ENCODE measurements at places on chromosomes 11 and 22. TPM values are rescaled to one million over a fixed set of nuclear protein-coding genes. Genes with fewer than 3 reads are reported as not detected.

GRCh38 chr22:48881326-48881980 is 946.2 kb downstream of the BRD1 start:
- H3K4me1 ChIP-seq: no peaks in the 10 kb centered on the region
- peaks cover 4% of the 10 kb centered on the region for H3K27me3 ChIP-seq
- H3K36me3 ChIP-seq: no peaks in the 10 kb centered on the region
- no peak for DNase-seq
- no peak overlapping the region for H3K27ac ChIP-seq

DNA sequence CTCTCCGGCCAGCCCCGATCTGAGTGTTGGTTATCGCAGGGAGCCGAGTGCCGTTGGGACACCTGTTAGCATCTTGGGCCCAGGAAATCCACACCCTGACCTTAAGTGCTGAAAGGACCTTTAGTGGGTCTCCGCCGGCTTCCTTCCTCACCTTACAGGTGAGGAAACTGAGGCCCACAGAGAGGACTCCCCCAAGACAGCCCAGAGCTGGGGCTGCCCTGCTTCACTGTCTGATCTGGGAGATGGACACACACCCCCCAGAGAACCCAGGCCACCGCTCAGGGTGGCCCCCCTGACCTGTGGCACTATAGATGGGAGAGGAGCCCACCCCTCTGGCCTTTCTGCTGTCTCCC is 73.6 kb downstream of the FBLN1 start:
- peaks cover 12% of the 10 kb centered on the region for H3K27me3 ChIP-seq
- H3K27ac ChIP-seq: no peak overlapping the region
- H3K4me3 ChIP-seq: no peak overlapping the region
- no peaks in the 10 kb centered on the region for H3K4me1 ChIP-seq
- H3K36me3 ChIP-seq: no peaks in the 10 kb centered on the region
- DNase-seq: no peak

GRCh38 chr11:12449961-12450715 is 72.8 kb downstream of the PARVA start:
- H3K27ac ChIP-seq: no peak overlapping the region
- no peaks in the 10 kb centered on the region for H3K36me3 ChIP-seq
- H3K4me3 ChIP-seq: no peak overlapping the region
- no peak for DNase-seq
- no peaks in the 10 kb centered on the region for H3K27me3 ChIP-seq

The ANKK1 gene
- 0.07 TPM for total RNA-seq

The SPI1 gene
- total RNA-seq: not detected

DNA sequence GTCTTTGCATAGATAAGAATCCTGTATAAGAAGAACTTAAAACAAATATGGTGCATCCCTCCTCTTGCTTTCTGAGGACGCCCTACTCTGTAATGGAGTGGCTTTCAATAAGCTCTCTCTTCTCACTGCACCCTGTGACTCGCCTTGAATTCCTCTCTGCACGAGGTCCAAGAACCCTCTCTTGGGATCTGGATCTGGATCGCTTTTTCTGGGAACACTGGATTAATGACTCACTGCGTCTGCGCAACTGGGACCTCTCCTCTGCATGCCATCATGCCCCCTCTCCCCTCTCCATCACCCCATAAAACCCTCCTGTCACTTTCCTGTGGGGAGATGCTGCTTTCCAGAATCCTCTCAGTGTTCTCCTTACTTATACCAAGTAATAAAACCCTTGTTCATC is 15.1 kb upstream of the CABP2 start:
- H3K36me3 ChIP-seq: peaks cover 7% of the 10 kb centered on the region
- no peak overlapping the region for H3K4me3 ChIP-seq
- no peaks in the 10 kb centered on the region for H3K4me1 ChIP-seq
- no peaks in the 10 kb centered on the region for H3K27me3 ChIP-seq

DNA sequence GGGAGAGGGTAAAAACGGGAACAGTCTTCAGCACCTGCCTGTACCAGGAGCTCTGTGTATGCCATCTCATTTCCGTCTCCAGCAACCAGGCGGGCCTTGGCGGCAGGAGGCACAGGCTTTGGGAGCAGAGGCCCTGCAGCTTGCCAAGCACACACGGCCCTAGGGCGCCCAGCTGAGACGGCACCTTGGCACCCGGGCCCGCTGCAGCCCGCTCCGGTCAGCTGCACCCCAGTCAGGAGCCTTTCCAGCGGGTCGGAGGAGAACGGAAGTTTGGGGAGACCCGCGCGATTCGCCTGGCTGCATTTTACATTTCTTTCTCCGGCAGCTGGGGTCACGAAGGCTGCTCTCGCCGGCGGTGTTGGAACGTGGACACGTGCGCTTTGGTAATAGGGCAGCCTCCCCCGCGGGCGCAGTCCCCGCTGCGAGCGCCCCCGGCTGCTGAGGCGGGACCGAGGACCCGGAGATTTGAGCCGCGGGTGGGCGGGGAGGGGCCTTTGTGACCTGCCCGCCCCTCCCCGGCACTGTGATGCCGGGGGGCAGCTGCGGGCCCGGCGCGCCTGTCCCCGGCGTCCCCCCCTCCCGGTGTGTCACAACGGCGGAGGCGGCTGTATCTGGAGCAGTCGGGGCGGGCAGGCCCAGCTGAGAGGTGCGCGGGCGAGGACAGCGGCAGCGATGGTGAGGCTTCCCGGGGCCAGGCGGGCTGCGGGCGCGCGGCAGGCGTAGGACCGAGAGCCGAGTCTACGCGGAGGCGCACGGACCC is at the start of gene TUBA8:
Gene TUBA8 (plus strand): TSS at position 616 of the 760 bp plus-strand sequence. CDS start 57 bp downstream, at position 673.
- peak; percentile 59 for DNase-seq
- H3K4me3 ChIP-seq: peak within 1 kb of the TSS; percentile 61
- no peak within 1 kb of the TSS for H3K27ac ChIP-seq
- H3K27me3 ChIP-seq: peaks cover 22% of the 10 kb centered on the region

DNA sequence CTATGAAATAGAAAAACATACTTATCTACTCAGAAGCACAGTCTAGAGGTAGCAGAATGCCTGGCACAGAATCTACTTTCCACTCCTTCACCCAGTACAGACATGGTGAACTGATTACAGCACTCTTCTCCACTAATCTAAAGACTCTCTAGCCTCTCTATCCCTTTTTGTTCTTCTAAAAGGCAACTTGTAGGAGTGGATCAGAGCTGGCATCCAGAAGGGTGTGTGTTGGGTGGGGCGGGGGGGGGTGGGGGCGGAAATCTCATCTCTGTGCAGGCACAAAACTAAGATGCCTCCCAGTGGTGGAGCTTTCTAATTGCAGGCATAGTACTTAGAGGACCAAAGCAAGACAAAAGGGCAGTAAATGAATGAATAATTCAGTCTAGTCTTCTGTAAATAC is 11.5 kb upstream of the EMID1 start:
- H3K4me1 ChIP-seq: no peaks in the 10 kb centered on the region
- H3K4me3 ChIP-seq: no peak overlapping the region
- peaks cover 3% of the 10 kb centered on the region for H3K27me3 ChIP-seq
- no peak for DNase-seq

The PRODH gene
- not detected for total RNA-seq

The SCN3B gene
- not detected for total RNA-seq

- H3K36me3 ChIP-seq: peaks cover 12% of the 10 kb centered on the region
- DNase-seq: peak; percentile 35
- H3K27ac ChIP-seq: peak overlapping the region; percentile 74
- H3K4me1 ChIP-seq: peaks cover 20% of the 10 kb centered on the region
- H3K27me3 ChIP-seq: no peaks in the 10 kb centered on the region
- H3K4me3 ChIP-seq: peak overlapping the region; percentile 97
Measured at GRCh38 chr11:64809781-64810241, 540 bp downstream of the MEN1 start.

DNA sequence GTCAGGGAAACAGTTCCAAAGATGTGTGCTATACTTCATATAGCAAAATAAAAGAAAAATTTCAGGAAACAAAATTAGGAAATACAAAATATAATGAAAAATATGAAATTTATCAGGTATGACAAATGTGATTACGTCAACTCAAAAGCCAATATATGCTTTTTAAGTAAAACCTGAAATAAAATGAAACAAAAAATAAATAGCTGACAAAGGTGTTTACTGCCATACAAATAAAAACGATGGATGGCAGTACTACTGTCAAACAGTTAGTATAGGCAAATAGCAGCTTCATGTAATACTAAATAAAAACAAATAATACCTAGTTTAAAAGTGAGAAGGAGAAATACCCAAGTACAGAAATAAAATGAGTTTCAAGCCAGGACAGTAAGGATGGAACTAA is 13.7 kb downstream of the CEP57 start:
- no peaks in the 10 kb centered on the region for H3K27me3 ChIP-seq
- H3K27ac ChIP-seq: no peak overlapping the region
- peaks cover 41% of the 10 kb centered on the region for H3K36me3 ChIP-seq
- H3K4me3 ChIP-seq: no peak overlapping the region

DNA sequence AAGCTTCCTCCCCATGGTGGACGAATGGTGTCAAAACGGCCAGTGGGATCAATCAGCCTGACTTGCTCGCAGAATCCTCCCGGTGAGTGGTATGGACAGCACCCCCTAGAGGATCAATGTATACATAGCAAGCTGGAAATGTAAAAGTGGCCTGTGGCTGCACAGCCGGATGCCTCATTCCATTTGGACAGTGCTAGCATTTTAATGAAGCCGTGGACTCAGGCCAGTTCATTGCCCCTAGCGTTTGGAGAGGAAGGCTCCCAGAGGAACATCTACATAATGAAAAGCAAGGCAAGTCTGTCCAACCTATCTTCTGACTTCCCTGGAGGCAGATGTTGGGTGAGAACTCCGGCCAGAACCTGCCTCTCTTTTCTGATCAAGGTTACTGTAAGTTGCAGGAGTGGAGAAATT is 942.3 kb downstream of the NTM start:
- no peaks in the 10 kb centered on the region for H3K4me1 ChIP-seq
- DNase-seq: no peak
- H3K4me3 ChIP-seq: no peak overlapping the region
- no peak overlapping the region for H3K27ac ChIP-seq

DNA sequence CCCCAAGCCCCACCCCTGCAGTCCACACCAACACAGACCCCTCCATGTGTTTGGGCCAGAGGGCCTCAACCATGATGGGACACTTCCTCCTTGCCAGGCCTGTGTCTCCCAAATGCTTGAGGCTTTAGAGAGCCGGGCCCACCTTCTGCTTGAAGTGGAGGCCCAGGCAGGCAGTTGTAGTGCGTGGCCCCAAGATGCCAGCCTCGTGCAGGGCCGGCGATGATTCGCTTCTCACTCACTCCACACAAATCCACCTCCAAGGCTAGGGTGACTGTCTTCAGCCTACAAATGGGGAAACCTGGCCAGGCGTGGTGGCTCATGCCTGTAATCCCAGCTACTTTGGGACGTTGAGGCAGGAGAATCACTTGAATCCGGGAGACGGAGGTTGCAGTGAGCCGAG is 5.7 kb downstream of the PRR5 start:
- H3K4me1 ChIP-seq: peaks cover 21% of the 10 kb centered on the region
- no peaks in the 10 kb centered on the region for H3K36me3 ChIP-seq

DNA sequence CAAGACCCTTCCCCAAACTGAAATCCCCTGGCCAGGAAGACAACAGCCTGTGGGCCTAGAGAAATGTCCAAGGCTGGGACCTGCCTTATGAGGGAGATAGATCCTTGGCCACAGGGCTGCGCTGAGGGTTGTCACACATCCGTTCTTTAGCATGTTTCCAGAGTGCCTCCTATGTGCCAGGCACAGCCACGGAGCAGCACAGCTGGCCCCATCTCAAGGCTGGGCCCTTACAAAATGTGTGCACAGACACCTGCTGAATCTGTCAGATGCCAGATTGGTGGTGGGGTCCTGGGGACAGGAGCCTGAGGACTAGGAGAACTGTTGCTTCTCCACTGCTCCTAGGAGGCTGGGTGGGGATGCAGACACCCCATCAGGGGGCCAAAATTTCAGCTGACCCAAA is 11.2 kb downstream of the GRIK4 start:
- peaks cover 16% of the 10 kb centered on the region for H3K27me3 ChIP-seq
- no peak overlapping the region for H3K27ac ChIP-seq
- no peaks in the 10 kb centered on the region for H3K36me3 ChIP-seq
- no peaks in the 10 kb centered on the region for H3K4me1 ChIP-seq
- DNase-seq: no peak
- H3K4me3 ChIP-seq: no peak overlapping the region

DNA sequence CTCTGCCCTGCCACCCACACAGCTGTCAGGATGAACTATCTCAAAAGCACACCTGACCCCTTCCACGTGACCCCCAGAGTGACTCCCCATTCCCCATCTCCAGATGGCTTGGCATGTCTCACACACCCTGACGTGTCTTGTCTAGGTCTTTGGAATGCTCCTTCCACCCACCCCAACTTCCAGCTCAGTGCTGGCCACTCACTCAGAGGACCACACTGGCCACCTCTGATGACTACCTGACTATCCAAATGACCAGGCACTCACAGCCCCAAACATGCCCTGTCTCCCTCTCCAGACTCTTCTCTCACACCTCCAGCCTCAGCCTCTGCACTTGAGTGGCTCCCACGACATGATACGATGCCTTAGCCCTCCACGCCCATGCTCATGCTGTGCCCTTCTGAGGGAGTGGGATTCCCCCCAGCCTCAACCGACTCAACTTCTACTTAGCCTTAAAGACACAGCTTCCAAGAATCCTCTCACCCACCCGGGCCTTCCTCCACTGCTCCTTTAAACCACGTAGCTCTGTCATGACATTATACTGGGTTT is 259.4 kb downstream of the BUD13 start:
- no peaks in the 10 kb centered on the region for H3K4me1 ChIP-seq
- no peak overlapping the region for H3K4me3 ChIP-seq
- peaks cover 21% of the 10 kb centered on the region for H3K27me3 ChIP-seq
- no peak overlapping the region for H3K27ac ChIP-seq
- DNase-seq: no peak
- H3K36me3 ChIP-seq: no peaks in the 10 kb centered on the region

All from activated CD4-positive, alpha-beta memory T cell treated with anti-CD3 and anti-CD28 coated beads for 36 hours (primary cell).